ENCODE measurements at places on chromosomes 2 and 18.

DNA sequence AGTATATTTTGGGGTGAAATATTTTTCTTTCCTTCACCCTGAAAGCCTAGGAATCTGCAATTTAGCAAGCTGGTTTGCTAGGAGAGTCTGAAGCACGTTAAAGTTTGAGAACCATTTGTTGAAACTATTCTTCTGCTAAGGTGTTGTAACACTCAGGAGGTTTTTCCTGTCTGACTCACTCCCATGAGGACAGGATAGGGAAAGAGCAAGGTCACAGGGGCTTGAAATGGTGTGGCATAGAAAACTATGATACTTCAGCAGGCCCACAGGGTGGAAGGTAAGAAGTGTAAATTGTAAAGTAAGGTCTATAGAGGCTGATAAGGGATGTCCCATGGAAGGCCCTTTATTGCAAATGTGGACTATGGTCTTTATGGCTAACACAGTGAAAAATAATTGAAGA, 177.7 kb upstream of the ZC3H15 start:
- DNase-seq, result no peak

- no peak for DNase-seq
Measured at GRCh38 chr2:71807581-71808451, 339.8 kb downstream of the CYP26B1 start.

GRCh38 chr2:202495230-202495604, 119.1 kb downstream of the BMPR2 start:
- DNase-seq, result no peak

DNA sequence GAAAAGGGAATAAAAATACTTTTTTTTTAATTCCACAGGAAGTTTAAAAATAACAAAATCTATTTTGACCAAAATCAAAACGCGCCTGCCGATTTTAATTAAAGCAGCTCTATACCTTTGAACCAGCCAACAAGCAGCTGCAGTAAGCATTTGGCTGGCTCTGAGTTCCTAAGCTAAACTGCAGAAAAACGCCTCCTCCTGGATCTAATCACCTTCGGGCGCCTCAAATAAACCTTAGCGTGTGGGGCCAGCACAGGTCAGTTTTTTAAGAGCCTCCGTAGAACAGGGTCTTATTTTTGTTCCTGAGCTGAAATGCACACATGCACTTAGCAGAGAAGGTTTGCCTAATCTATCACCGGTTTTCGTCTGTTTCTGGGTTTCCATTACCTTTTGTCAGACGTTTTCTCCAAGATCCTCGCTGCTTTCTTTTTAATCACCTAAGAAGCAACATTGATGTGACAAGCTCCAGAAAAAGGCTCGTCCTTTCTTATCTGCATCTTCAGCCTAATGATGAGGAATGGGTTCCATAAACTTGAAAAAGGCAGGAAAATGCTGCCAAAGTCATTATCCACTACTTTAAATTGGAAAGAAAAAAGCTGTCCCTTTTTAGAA, 64.7 kb upstream of the HNRNPA3 start:
- no peak for DNase-seq

DNA sequence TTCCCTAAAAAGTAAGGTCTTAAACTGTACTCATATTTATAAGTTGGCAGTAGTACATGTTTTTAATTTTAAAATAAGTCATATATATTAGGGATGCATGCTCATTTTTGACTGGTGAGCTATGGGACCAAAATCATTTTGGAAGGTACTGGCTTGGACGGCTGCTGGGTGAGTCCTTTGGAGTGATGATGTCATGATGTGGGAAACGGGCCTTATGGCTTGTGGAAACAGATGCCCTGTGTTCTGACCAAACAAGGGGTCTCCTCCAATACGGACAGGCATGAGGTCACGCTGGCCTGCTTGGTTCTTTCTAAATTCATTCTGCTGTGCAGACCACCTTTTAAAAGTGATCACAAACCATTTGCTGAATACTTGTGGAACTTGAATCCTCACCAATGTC, 109.2 kb upstream of the MGAT5 start:
- no peak for DNase-seq

DNA sequence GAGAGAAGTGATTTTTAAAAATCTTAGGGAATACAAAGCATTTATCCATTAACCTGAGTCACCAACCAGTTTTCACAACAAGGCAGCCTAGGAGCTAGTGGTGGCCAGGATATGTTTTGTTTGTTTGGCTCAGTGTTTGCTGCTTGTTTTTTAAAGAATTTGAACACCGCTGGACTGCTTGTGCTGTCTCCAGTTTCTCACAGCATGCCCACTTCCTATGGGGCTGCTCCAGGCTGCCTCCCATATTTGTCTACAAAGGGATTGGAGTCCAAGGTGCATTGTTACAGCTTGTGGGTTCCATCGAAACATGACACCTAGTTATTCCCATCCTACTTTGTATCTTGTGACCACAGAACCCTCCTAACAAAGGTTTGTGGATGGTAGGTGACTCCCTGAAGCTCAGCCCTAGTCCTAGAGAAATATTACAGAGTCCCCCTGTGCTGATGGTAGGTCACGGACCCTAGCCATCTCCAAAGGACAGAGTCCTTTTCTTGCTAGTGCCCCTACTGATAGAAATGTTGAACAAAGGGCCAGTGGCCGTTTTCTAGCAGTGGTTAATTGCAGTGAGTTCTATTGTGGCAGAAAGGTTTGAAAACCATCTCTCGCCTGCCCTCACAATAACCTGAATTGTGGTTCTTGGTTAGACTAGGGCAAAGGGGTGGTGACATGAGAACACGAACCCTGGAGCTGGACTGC, 23.2 kb downstream of the GPR39 start:
- no peak for DNase-seq

GRCh38 chr2:225996462-225996828, 596.9 kb downstream of the NYAP2 start:
- no peak for DNase-seq

DNA sequence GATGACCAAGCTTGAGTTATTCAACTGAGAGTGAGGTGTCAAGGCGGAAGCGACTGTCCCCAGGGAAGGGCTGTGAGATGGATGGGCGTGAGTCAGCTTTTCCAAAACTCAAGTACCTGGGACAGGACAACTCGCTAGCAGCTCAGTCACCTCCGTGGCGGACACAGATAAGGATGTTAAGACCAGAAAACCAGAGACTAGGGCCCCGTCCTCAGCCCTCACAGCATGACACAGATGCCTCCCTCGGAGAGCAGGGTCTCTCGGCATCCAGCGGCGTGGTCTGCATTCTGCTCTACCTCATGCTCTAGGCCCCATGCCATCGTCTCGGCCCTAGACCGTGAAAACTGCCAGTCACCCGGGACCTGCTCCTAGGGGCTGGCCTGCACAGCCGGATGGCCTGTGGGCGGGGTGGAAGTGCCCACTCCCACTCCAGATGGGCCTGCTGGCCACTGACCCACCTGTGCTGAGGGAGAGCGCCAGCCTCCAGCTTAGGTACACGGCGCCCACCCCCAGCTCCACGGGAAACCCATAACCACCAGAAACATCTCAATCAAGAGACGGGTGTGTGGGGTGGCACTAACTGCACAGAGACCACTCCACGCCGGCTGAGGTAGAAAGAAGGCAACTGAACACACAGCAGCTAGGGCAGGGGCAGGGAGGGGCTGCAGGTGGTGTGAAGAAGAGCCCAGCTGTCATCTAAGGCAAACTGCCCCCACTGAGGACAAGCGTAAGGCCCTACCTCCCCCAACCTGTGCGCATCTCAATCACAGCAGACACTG, 39.8 kb downstream of the ANO7 start:
- no peak for DNase-seq

DNA sequence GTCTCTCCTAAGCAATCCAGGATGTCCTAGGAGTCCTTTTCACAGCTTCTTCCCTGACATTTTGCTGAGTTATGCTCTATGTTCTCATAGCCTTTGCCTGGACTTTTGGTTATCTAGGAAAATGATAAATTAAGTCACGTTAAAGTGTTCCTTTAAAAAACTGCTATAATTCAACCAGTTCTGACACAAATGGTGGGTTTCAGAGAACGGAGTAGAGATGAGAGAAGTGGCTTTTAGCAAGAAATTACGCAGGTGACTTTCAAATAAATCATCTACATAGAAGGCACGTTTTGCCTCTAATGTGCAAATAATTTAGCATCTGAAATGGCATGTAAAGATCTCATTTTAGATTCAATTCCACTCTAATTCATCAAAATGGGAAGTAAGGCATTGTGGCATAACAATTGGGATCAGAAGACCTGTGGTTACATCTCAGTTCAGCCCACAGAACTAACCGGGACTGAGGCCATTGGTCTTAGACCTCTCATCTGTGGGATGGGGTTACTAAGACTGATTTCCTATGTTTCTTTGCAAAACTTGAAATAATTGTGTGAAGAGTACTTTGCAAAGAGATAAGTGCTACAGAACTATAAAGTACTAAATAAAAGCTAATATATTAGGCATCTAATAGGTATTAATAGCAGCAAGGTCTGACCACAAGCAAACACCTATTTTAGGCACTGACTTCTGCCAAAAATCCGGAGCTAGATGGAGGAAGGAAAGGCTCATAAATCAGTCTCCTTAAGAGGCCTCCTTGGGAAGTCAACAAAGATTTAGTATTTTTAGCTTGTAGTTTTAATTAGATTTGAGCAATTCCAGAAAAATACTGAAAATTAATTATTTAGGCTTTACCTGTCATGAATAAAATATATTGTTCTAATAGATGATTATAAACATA, 211.4 kb downstream of the PIEZO2 start:
- no peak for DNase-seq

DNA sequence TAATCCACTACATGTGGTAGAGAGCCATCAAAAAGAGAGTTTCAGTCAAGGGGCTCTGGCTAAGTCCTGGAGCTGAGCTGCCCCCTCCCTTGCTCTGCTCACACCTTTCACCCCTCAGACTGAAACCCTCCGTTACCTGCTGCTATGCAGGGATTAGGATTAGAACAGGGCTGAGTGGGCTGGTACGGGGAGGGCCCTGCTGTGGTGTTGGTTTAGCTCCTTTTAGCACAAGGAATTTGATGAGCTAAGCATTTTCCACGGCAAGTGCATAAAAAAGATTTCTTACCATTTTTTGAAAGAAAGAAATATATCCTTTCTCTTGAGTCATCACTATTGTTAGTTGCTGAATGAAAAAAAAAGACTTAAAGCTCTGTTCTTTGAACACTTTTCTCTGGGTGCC, 46.3 kb downstream of the TCF7L1 start:
- no peak for DNase-seq

GRCh38 chr2:62176801-62177200, 19.1 kb upstream of the B3GNT2 start:
- DNase-seq, result no peak

- DNase-seq, result no peak
Measured at GRCh38 chr2:169705927-169706326, 11.7 kb downstream of the PHOSPHO2 start.

- no peak for DNase-seq
Measured at GRCh38 chr18:77059294-77059916, 73.2 kb downstream of the MBP start.

GRCh38 chr2:17747684-17748452, 5.7 kb downstream of the SMC6 start:
- no peak for DNase-seq

- DNase-seq, result no peak
Measured at GRCh38 chr2:214630402-214631045, 179.0 kb downstream of the BARD1 start.

GRCh38 chr2:161160226-161161073, at the start of gene TANK:
Gene TANK, plus strand, starts transcription at chr2:161160428. Its CDS starts 19,235 bp downstream, at chr2:161179663.
- peak; percentile 79 for DNase-seq

DNA sequence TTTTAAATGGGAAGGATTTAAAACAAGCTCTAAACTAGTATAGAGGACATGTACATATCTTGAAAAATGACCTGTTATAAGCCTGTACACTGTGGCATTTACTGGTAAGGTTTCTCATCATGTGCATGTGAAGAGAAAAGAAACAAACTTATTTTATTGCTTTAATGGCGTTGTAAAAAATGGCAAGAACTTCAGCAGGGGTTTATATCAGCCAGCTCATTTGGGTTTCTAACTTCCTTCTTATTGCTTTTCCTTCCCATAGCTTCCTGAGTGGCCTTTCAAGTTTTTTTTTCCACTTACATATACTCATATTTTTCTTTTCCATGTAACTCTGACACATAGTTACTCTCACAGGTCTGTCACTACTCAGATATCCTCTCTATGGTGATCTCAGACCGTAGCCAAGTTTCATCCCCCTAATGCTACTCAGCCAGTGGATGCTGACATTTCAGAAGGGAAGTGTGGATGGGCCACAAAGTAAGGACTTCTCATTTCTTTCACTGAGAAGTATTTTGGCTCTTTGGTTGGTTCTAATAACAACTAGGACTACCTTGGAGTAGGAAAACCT, 198.2 kb downstream of the PARD3B start:
- DNase-seq, result no peak

All from stimulated activated CD4-positive, alpha-beta T cell treated with anti-CD3 and anti-CD28 coated beads, Interleukin-4, amount 100 ng/mL, for 4 hours (primary cell).